K562 (cell line): ENCODE measurements at places on chromosomes 5 and 9. TPM values are rescaled to one million over a fixed set of nuclear protein-coding genes. Genes with fewer than 3 reads are reported as not detected.

DNA sequence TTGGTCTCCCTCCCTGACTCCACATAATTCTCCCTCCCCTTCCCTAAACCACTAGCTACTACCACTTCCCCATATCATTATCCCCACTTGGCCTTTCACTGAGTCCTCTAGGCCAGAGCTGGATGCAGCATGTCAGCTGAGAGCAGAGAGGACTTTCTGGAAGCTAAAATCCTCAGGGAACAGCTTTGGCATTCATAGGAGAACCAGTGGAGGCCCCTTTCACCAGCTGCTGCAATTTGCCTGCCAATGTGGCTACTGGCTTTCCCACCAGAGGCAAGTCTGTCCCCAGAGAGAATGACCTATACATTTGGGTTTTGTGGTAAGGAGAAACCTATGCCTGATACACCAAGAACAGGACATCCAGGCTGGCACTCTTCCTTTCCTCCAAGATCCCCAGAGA is 14.4 kb downstream of the FAM219A start:
- H3K4me3 ChIP-seq, result no peak overlapping the region
- H3K27ac ChIP-seq, result no peak overlapping the region
- DNase-seq, result no peak
- H3K4me1 ChIP-seq, result no peaks in the 10 kb centered on the region
- no peaks in the 10 kb centered on the region for H3K36me3 ChIP-seq

DNA sequence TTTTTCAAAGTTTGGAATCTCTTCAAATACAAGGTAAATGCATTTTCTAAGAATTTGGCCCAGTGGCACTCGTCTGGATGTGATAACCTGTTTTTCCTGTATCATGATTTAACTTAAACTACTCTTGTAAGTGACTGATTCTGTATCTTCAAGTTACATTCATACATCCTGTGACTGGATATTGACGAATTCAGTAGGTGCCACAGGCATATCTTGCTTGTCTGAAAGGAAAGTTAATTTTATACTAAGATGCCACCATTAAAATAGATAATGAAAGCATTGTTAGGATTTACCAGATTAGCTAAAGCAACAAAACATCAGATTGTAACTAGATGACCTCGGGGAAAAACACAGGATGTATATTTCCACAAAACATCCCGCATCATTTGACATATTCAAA is 175.3 kb upstream of the ZNF608 start:
- no peak overlapping the region for H3K4me3 ChIP-seq
- DNase-seq, result no peak
- H3K4me1 ChIP-seq, result no peaks in the 10 kb centered on the region
- H3K27me3 ChIP-seq, result no peaks in the 10 kb centered on the region
- H3K27ac ChIP-seq, result no peak overlapping the region

DNA sequence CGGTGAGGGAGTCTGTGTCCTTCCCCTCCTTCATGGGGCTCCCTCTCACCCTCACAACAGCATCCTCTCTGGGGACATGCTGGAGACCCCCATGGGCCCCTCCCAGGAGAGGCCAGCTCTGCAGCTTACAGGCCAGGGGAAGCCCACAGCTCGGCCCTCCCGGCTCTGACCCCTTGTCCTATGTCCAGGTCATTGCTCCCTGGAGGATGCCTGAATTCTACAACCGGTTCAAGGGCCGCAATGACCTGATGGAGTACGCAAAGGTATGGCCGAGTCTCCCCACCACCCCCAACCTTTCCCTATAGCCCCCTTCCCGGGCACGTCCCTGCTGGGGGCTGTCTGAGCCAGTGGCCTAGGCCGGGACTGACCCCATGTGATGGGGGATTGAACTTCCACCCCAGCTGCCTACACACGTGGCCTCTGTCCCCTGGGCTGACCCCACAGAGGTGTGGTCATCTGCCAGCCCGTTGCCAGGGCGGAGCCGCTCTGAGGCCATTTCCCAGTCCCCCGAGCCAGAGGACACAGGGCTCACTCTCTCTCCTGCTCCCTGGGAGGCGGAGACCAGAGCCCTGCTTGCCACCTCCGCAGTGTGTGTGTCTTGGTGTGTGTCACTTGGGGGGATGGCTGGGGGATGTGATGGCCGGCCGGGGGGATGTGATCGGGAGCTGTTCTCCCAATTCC is 21.9 kb downstream of the ASS1 start:
- DNase-seq, result no peak
- no peaks in the 10 kb centered on the region for H3K36me3 ChIP-seq
- H3K27ac ChIP-seq, result no peak overlapping the region
- H3K4me1 ChIP-seq, result peaks cover 49% of the 10 kb centered on the region
- peaks cover 39% of the 10 kb centered on the region for H3K27me3 ChIP-seq

DNA sequence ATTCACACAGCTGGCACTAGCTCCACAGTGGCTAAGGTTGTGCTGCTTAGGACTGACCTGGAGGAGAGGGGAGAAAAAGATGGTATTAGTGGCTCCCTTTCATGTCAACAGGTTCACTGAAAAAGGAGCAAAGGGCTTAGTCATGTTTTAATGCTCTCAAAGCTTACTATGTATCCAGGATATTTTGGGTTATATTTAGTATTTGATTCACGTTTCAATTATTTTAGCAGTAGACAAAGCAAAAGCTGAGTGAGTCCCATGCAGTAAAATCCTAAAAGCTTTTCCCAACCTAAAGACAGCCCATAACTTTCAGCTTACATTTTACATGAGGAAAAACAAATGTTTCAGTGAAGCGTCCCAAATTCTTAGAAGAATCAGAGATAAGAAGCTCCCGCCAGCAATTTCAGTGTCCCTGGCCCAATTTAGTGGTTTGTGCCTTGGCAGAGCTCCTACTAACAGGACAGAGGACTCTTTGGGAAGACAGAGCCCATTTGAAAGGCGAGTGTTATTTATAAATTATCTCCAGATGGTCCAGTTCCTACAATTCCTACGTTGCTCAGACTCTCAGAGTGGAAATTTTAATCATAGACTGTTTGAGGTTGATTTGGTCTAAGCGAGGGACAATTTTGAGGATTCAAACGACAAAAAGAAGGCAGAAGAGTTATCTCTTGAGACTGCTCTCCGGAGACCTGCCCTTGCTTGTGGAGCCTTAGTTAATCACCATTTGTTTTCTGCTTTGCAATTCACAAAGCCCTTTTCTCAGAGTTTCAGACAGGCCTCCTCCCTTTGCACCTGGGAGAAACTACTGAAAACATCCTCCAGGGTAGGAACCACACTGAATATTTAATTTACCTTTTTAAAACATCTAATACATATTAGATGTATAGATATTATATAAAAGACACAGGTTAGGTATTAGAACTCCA is 225.0 kb upstream of the ANKRD55 start:
- no peak for DNase-seq
- no peak overlapping the region for H3K4me3 ChIP-seq
- H3K27me3 ChIP-seq, result peaks cover 17% of the 10 kb centered on the region
- no peak overlapping the region for H3K27ac ChIP-seq

GRCh38 chr9:73684601-73685000 is 532.9 kb downstream of the ANXA1 start:
- no peak overlapping the region for H3K4me3 ChIP-seq
- no peaks in the 10 kb centered on the region for H3K4me1 ChIP-seq
- no peaks in the 10 kb centered on the region for H3K27me3 ChIP-seq
- no peaks in the 10 kb centered on the region for H3K36me3 ChIP-seq
- H3K27ac ChIP-seq, result no peak overlapping the region

- H3K36me3 ChIP-seq, result no peaks in the 10 kb centered on the region
- no peak overlapping the region for H3K27ac ChIP-seq
- no peaks in the 10 kb centered on the region for H3K4me1 ChIP-seq
These were observed 490.3 kb downstream of the ARHGEF28 start for GRCh38 chr5:74116266-74116665.

- no peak overlapping the region for H3K4me3 ChIP-seq
- H3K36me3 ChIP-seq, result no peaks in the 10 kb centered on the region
- DNase-seq, result no peak
- no peaks in the 10 kb centered on the region for H3K27me3 ChIP-seq
- no peaks in the 10 kb centered on the region for H3K4me1 ChIP-seq
- no peak overlapping the region for H3K27ac ChIP-seq
These were observed 50.0 kb downstream of the PTPRD start for GRCh38 chr9:10562581-10563343.

DNA sequence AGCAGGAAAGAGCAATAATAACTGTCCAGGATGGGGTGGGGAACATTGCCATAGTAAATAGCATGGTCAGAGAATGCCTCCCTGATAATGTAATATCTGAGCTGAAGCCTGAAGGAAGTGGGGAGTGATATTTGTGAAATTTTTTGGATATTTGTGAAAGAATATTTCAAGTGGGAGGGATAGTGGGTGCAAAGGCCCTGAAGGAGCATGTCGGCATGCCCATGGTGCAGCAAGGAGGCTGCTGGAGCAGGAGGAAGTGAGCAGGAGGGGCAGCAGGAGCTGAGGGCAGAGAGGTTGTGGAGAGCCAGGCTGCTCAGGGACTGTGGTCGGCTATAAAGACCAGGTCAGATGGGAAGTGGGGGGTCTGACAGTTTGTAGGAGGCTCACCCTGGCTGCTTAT is 21.1 kb upstream of the PDE8B start:
- no peak overlapping the region for H3K4me3 ChIP-seq
- H3K36me3 ChIP-seq, result no peaks in the 10 kb centered on the region
- H3K27me3 ChIP-seq, result 0 out of 2 replicates have a peak, but pooled peaks cover 6% of the 10 kb centered on the region
- H3K4me1 ChIP-seq, result no peaks in the 10 kb centered on the region

- no peak for DNase-seq
- no peaks in the 10 kb centered on the region for H3K36me3 ChIP-seq
- H3K27me3 ChIP-seq, result peaks cover 53% of the 10 kb centered on the region
- H3K4me1 ChIP-seq, result no peaks in the 10 kb centered on the region
- no peak overlapping the region for H3K27ac ChIP-seq
These were observed 72.1 kb upstream of the HSPA9 start for GRCh38 chr5:138647261-138647788.

DNA sequence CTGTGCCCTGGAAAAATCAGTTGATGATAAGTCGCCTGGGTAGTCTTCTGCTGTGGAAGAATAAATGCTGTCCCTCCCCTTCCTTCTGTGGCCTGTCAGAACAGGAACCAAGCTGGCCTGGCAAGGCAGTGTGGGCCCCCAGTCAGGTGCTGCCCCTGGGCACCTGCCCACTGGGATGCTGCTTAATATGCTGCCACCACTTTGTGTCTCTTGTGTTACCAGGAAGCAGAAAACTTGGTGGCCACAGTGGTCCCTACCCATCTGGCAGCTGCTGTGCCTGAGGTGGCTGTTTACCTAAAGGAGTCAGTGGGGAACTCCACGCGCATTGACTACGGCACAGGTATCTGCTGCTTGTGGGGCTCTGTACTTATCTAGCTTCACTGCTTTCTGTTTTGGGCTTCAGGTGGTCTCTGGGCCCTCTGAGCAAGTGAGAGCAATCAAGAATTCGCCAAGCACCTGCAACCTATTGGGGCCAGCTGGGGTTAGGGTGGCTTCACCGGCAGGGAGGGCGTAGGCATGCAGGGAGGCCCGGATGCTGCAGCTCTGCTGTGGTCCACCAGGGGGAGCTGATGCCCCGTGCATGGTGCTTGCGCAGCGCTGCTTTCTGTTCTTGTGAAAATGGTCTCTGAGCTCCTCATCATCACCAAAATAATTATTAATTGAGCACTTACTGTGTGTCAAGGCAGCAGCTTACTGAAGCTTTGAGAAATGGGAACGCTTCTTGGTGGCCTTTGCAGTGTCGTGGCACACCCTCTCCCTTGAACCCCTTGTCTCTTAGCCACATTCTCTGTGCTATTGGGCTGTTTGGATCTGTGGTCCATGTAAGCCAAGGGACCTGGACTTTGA is 20.3 kb downstream of the PTPA start:
- peaks cover 84% of the 10 kb centered on the region for H3K36me3 ChIP-seq
- no peak overlapping the region for H3K4me3 ChIP-seq
- peak; percentile 85 for DNase-seq
- no peaks in the 10 kb centered on the region for H3K27me3 ChIP-seq
- H3K4me1 ChIP-seq, result no peaks in the 10 kb centered on the region; the same call in 2 of the 3 replicates

GRCh38 chr9:126745574-126746411 is 59.0 kb upstream of the ZBTB43 start:
- H3K27me3 ChIP-seq, result peaks cover 35% of the 10 kb centered on the region
- H3K4me1 ChIP-seq, result no peaks in the 10 kb centered on the region
- H3K27ac ChIP-seq, result no peak overlapping the region
- DNase-seq, result no peak

The CCDC187 gene
- total RNA-seq, result 0.02 TPM in 1 of 2 replicates, not detected in the other

DNA sequence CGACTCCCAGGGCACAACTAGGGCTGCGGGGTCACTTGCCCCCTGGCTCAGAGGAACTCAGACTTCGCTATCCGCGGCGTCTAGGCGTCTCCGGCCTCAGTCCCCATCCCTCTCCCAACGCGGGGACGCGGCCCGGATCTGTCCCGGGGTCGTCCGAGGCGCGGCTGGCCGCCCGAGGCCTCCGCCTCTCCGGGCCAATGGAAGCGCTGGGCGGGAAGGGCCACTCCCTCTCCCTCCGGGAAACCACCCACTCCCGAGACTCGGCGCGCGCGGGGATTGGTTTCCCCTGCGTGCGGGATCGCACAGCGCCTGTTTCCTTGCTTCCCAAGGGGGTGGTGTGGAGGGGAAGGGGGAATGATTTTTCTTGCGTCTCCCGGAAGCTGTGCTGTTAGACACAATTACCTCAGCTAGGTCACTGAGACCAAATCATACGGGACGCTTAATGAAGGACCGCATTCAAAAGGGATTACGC is 38.3 kb downstream of the NR2F1 start:
- no peaks in the 10 kb centered on the region for H3K27me3 ChIP-seq
- no peak overlapping the region for H3K4me3 ChIP-seq
- H3K36me3 ChIP-seq, result no peaks in the 10 kb centered on the region
- peaks cover 6% of the 10 kb centered on the region; the same call in 1 of the 2 replicates for H3K4me1 ChIP-seq
- DNase-seq, result no peak
- H3K27ac ChIP-seq, result no peak overlapping the region

The MAMDC2 gene
- not detected in 2 replicates for total RNA-seq

- H3K27me3 ChIP-seq, result no peaks in the 10 kb centered on the region
- DNase-seq, result no peak
- H3K27ac ChIP-seq, result no peak overlapping the region
- peaks cover 56% of the 10 kb centered on the region for H3K36me3 ChIP-seq
- no peak overlapping the region for H3K4me3 ChIP-seq
- no peaks in the 10 kb centered on the region for H3K4me1 ChIP-seq
These were observed 16.6 kb downstream of the STOM start for GRCh38 chr9:121353241-121354061.

- H3K27ac ChIP-seq, result peak overlapping the region; percentile 50; the same call in 2 of the 3 replicates
- peak; percentile 61 for DNase-seq
- no peaks in the 10 kb centered on the region for H3K4me1 ChIP-seq
- H3K4me3 ChIP-seq, result no peak overlapping the region
These were observed 23.1 kb upstream of the ERCC6L2 start for GRCh38 chr9:95852059-95853032.

GRCh38 chr5:22621084-22621483 is 232.1 kb downstream of the CDH12 start:
- no peaks in the 10 kb centered on the region for H3K4me1 ChIP-seq
- no peak overlapping the region for H3K4me3 ChIP-seq
- H3K36me3 ChIP-seq, result no peaks in the 10 kb centered on the region
- no peak overlapping the region for H3K27ac ChIP-seq
- H3K27me3 ChIP-seq, result no peaks in the 10 kb centered on the region
- DNase-seq, result no peak

The TMEM252 gene
- total RNA-seq, result not detected in 2 replicates
